Neural crest cell (in vitro differentiated cells): ENCODE measurements at places on chromosomes 3 and 15. TPM values are rescaled to one million over a fixed set of nuclear protein-coding genes. Genes with fewer than 3 reads are reported as not detected.

The SPATA12 gene
- not detected in 2 replicates for total RNA-seq

The C3orf38 gene
- total RNA-seq = 33.4 and 36.3 TPM in 2 replicates

The SNTN gene
- total RNA-seq = not detected in 2 replicates

The SOX14 gene
- 0.18 and 0.37 TPM in 2 replicates for total RNA-seq

DNA sequence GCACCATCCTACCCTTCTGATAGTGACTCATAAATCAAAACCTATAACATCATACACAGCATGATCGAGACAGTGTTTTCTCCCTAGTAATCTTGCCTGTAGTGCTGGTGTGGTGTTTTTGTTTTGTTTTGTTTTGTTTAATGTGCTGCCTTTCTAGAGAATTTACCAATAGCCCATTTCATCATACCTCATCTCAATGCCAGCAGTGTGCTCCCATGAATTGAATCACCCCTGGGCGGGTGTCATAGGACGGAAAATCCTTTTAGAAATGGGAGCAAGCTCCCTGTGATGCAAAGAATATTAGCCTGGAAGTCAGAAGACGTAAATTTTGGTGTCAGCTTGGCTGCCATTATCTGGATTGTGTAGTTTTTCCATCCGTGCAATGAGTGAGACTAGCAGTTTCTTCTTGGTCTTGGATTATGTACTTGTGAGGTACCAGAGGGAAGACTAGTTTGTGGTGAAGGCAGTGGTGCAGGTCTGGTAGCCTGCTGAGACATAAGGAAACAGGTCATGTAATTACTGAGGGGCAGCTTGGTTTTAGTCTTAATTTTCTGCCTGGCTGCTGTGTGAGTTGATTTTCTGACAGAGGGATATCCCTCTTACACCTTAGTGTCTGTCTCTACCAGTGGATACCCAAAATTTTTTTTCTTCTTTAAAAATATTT lies 29.9 kb downstream of the IGSF10 start:
- peak overlapping the region; percentile 37 for H3K27ac ChIP-seq
- H3K4me3 ChIP-seq = peak overlapping the region; percentile 14
- H3K4me1 ChIP-seq = peaks cover 6% of the 10 kb centered on the region
- H3K36me3 ChIP-seq = peaks cover 4% of the 10 kb centered on the region
- H3K27me3 ChIP-seq = no peaks in the 10 kb centered on the region

GRCh38 chr3:49912881-49913281 lies 9.2 kb upstream of the MST1R start:
- H3K4me3 ChIP-seq = no peak overlapping the region
- no peak overlapping the region for H3K27ac ChIP-seq
- no peaks in the 10 kb centered on the region for H3K4me1 ChIP-seq
- DNase-seq = no peak

DNA sequence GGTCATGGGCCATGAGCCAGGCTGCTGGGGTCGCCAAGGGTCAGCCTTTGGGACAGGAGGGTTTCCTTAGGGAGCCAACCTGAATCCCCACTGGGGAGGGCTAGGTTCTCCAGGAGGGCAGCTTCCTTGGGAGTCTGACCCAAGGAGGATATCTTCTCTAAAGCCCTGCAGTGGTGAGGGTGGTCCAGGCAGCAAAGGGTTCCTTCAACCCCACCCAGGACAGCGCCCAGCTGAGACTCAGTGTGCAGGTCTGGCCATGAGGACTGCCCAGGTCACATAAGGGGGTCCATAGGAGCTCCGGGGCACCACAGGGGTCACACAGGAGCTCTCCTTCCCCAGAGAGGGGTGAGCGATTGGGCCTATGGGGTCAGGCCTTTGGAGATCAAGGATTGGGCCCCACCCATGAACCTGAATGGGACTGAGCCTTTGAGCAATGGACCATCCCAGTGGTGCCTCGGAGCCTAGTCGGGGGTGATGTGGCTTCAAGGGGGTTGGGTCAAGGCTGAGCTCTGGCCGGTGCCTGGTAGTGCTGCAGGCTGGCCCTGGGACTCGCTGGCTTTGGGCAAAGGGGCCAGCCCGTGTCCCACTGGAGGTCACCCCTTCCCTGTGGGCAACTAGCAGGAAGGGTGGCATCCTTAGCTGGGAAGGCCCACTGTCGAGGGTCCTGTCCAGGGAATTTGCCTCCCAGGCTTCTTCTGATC lies 216.5 kb downstream of the SNRPN start:
- DNase-seq = no peak
- no peak overlapping the region for H3K27ac ChIP-seq
- no peak overlapping the region for H3K4me3 ChIP-seq
- peaks cover 3% of the 10 kb centered on the region for H3K36me3 ChIP-seq

- H3K36me3 ChIP-seq = no peaks in the 10 kb centered on the region
- peaks cover 2% of the 10 kb centered on the region for H3K4me1 ChIP-seq
- no peaks in the 10 kb centered on the region for H3K27me3 ChIP-seq
These were observed 4.7 kb downstream of the MST1R start for GRCh38 chr3:49898991-49899390.

DNA sequence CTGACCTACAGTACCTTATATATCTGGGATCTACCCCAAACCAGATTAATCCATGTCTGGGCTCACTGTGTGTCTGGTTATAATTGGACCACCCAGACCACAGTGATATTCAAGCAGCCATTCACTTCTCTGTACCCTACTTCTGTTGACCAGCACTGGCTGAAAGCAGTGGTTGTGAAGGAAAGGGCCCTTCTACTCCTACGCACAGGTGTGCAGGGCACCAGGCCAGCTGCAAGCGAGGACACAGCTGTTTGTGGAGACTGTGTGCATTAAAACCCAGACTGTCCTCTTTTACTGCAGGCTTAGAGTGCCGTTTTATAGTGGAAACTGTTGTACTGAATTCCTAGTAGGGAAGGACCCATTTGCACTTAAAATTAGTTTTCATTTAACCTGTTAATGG lies 29.5 kb downstream of the CTDSPL start:
- no peak overlapping the region for H3K27ac ChIP-seq
- H3K4me1 ChIP-seq = peaks cover 43% of the 10 kb centered on the region
- H3K36me3 ChIP-seq = no peaks in the 10 kb centered on the region
- H3K4me3 ChIP-seq = no peak overlapping the region
- H3K27me3 ChIP-seq = no peaks in the 10 kb centered on the region

GRCh38 chr3:112633191-112633590 lies 7.8 kb downstream of the CCDC80 start:
- DNase-seq = no peak
- H3K36me3 ChIP-seq = peaks cover 7% of the 10 kb centered on the region
- H3K4me1 ChIP-seq = peaks cover 66% of the 10 kb centered on the region
- H3K27me3 ChIP-seq = no peaks in the 10 kb centered on the region

GRCh38 chr3:74611206-74611605 lies 3.3 kb downstream of the CNTN3 start:
- no peaks in the 10 kb centered on the region for H3K4me1 ChIP-seq
- peaks cover 69% of the 10 kb centered on the region for H3K27me3 ChIP-seq
- DNase-seq = no peak
- no peak overlapping the region for H3K4me3 ChIP-seq
- no peaks in the 10 kb centered on the region for H3K36me3 ChIP-seq
- no peak overlapping the region for H3K27ac ChIP-seq

GRCh38 chr3:16687221-16687620 lies 82.0 kb upstream of the DAZL start:
- no peaks in the 10 kb centered on the region for H3K27me3 ChIP-seq
- peak overlapping the region; percentile 62 for H3K27ac ChIP-seq
- no peak overlapping the region for H3K4me3 ChIP-seq
- H3K4me1 ChIP-seq = peaks cover 7% of the 10 kb centered on the region
- no peaks in the 10 kb centered on the region for H3K36me3 ChIP-seq
- DNase-seq = no peak

- DNase-seq = peak; percentile 37
- peaks cover 73% of the 10 kb centered on the region for H3K4me1 ChIP-seq
These were observed 224.0 kb upstream of the RGMA start for GRCh38 chr15:93312891-93313486.

GRCh38 chr15:50577492-50577891 lies 31.0 kb upstream of the USP50 start:
- no peak for DNase-seq
- H3K4me3 ChIP-seq = no peak overlapping the region
- no peaks in the 10 kb centered on the region for H3K27me3 ChIP-seq

DNA sequence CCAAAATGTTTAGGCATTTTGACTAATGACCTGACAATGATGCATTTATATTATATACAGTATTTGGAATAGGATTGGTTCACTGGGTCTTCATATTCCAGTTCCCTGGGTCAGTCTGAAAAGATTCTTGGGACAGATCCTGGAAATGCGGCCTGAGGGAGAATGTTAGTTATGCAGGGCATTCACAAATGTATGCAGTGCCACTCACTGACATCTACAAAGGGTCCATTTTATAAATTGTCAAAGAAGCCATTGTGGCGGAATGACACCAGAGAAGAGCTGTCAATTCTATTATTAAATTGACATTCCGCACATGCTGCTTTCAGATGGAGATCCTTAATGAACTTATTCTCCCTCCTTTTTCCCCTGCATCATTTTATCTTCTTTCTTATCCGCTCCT lies 176.6 kb downstream of the VGLL3 start:
- H3K4me3 ChIP-seq = no peak overlapping the region
- peaks cover 24% of the 10 kb centered on the region for H3K4me1 ChIP-seq
- DNase-seq = no peak
- H3K27me3 ChIP-seq = no peaks in the 10 kb centered on the region
- H3K27ac ChIP-seq = no peak overlapping the region

DNA sequence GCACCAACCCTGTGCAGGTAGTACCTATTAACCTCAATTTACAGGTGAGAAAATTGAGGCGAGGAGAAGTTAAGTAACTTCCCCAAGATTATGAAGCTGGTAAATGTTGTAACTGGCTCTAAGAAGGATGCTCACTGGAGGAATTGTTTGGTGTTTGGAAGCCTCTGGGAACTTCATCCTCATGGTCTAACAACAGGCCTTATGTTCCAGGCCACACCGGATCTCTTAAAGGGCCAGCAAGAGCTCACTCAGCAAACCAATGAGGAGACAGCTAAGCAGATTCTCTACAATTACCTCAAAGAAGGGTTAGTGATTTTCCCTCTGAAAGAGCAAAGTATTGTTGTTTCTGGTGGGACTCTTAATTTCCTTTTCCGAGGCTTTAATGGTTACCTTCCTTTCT lies 63.9 kb downstream of the CGNL1 start:
- H3K27ac ChIP-seq = no peak overlapping the region
- peaks cover 13% of the 10 kb centered on the region for H3K4me1 ChIP-seq
- H3K4me3 ChIP-seq = no peak overlapping the region
- no peak for DNase-seq
- H3K27me3 ChIP-seq = no peaks in the 10 kb centered on the region

GRCh38 chr3:68059628-68060152 lies 405.3 kb upstream of the SUCLG2 start:
- no peak for DNase-seq
- H3K36me3 ChIP-seq = no peaks in the 10 kb centered on the region
- no peak overlapping the region for H3K4me3 ChIP-seq
- peaks cover 7% of the 10 kb centered on the region for H3K27me3 ChIP-seq
- no peaks in the 10 kb centered on the region for H3K4me1 ChIP-seq
- no peak overlapping the region for H3K27ac ChIP-seq

GRCh38 chr3:101972430-101973162 lies 123.3 kb downstream of the NFKBIZ start:
- H3K27me3 ChIP-seq = peaks cover 10% of the 10 kb centered on the region
- no peak for DNase-seq
- no peaks in the 10 kb centered on the region for H3K4me1 ChIP-seq
- no peak overlapping the region for H3K27ac ChIP-seq
- H3K4me3 ChIP-seq = no peak overlapping the region
- peaks cover 7% of the 10 kb centered on the region for H3K36me3 ChIP-seq

DNA sequence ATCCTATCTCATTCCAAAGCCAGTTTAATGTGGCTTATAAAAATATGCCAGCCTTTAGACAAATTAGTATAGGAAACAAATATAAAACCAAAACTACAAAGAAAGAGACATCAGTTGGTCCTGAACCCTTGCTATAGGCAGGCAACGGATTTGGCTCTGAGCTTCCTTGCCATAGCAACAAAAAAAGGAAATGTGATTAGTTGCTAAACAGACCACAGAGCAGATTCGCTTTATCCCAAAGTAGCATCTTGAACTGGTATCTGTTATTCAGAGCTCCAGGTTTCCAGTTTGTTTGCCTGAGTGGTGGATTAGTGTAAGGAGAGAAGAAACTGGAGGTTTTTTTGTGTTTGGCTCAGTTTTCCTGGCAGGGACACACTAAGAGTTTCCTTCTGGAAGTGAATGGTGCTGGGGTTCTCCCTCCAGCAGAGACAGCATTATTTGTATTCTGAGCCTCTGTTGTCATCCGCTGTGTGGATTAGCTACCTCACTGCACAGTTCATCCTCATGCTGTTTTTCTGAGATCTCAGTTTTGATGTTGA lies 44.1 kb downstream of the CHST2 start:
- peaks cover 2% of the 10 kb centered on the region for H3K27me3 ChIP-seq
- H3K4me1 ChIP-seq = peaks cover 5% of the 10 kb centered on the region
- H3K4me3 ChIP-seq = no peak overlapping the region
- no peak overlapping the region for H3K27ac ChIP-seq
- H3K36me3 ChIP-seq = no peaks in the 10 kb centered on the region

GRCh38 chr15:38196076-38196475 lies 56.6 kb upstream of the SPRED1 start:
- H3K36me3 ChIP-seq = no peaks in the 10 kb centered on the region
- no peak overlapping the region for H3K27ac ChIP-seq
- no peak for DNase-seq
- peaks cover 43% of the 10 kb centered on the region for H3K4me1 ChIP-seq

DNA sequence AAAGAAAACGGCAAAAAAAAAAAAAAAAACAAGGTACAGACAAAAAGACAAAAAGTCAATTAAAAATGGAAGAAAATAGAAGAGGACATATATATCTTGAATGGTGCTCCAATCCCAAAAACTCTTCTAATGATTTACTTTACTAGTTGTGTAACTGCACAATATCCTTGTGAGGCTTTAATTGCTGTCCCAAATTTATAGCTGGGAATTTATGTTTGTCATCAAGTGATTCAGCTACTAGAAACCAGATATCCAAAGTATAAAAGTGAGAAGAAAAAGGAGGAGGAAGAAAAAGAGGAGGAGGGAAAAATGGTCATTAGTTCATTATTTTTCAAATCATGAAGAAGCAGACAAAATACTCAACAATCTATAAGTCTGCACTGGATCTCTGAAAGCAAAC lies 150.8 kb upstream of the ARPP21 start:
- DNase-seq = no peak
- H3K4me1 ChIP-seq = peaks cover 13% of the 10 kb centered on the region
- no peaks in the 10 kb centered on the region for H3K27me3 ChIP-seq
- no peaks in the 10 kb centered on the region for H3K36me3 ChIP-seq

DNA sequence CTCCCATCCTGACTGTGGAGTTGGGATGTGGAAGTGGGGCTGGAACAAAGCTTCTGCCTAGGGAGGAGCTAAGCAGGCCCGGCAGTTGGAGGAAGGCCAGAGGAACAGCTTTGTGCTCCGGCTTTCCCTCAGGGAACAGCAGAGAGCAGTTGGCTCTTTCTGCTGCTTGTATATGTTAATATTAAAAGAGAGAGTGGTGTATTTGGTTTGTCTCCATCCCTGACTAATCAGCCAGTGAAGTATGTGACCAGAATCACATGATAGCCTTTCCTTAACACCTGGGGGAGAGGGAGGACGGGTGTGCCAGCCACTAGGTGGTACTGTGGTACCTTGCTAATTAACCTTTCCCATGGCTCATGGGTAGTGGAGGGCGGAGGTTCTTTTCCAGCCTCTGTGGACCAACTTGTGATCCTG lies 10.0 kb downstream of the EIF2B5 start:
- no peak overlapping the region for H3K4me3 ChIP-seq
- H3K4me1 ChIP-seq = no peaks in the 10 kb centered on the region
- no peaks in the 10 kb centered on the region for H3K27me3 ChIP-seq
- no peak for DNase-seq
- no peaks in the 10 kb centered on the region for H3K36me3 ChIP-seq
- H3K27ac ChIP-seq = no peak overlapping the region
